ENCODE measurements at places on chromosomes 5 and 9.

DNA sequence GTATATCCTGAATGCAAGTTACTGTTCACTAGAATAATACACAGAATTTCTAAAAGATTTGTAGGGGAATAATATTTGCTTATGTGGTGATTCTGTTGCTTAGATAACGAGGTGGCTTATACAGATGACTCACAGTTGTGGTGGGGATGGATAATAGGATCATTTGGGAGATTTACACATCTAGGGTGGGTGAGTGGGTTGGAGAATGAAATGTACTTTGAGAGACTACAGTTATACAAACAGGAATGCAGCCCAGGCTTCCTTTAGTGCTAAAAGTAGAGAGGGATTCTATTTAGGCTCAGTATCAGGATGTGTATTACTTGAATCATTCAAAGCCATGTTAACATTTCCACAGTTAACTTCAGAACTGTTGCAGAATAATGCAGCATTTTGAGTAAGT lies 1.8 kb downstream of the CTXN3 start:
- DNase-seq = peak; percentile 26

DNA sequence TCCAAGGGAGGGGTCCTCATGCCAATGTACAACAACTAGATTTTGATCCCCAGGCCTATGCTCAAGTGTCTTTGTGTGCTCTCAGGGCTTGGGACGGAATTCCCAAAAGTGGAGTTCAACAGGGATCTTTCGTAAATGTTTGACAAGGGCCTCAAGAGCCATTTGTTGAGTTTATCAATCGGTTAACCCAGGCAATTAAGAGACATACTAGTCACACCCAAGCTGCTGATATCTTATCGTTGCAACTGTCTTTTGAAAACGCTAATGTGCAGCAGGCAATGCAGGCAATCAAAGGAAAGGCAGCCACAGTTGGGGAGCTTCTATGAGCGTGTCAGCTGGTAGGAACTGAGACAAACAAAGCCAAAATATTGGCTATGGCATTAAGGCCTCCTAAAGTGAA lies 161.2 kb downstream of the CPLANE1 start:
- DNase-seq = no peak

DNA sequence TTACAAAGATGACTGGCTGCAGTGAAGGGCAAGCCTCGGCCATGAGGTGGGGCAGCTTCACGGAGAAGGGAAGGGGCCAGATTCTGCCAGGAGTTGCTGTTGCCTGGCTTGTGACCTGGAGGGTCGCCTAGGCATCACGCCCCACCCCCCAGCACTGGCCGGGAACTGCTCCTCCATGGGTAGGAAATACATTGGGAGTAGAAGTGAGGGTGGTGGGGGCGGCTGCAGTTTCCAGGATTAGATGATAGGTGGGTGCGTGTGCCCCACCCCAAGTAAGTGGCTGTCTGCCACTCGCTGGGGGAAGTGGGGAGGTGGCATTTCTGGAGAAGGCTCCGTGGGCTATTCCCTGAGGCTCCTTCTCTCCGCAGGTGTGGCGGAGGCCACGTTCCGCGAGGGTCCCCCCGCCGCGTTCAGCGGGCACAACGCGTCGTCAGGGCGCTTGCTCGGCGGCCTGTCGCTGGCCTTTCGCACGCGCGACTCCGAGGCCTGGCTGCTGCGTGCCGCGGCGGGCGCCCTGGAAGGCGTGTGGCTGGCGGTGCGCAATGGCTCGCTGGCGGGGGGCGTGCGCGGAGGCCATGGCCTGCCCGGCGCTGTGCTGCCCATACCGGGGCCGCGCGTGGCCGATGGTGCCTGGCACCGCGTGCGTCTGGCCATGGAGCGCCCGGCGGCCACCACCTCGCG lies 16.9 kb downstream of the CRB2 start:
- DNase-seq = no peak

DNA sequence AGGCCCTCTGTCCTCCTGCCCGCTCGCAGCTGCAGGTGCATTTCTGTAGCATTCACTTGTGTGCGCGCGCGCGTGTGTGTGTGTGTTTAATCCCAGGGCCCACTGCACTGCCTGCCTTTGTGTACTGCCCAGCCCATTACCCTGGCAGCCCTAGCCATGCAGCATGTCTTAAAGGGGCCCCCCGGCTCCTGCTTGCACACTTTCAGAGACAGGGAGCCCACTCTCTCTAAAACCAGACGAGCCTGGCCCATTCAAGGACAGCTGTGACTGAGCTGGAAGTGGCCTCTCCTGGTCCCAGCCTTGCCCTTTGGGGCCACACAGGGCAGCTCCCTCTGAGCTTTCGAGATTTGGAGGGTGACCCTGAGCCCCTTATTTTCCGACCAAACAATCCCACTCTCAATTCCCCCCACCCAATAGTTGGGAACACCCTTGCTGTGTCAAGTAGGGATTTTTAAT lies 98.9 kb downstream of the DAB2IP start:
- DNase-seq = no peak
